ENCODE measurements at places on chromosomes 5 and 9.
A peak's percentile ranks its signal among the peaks of the same experiment; 100 is the strongest.

DNA sequence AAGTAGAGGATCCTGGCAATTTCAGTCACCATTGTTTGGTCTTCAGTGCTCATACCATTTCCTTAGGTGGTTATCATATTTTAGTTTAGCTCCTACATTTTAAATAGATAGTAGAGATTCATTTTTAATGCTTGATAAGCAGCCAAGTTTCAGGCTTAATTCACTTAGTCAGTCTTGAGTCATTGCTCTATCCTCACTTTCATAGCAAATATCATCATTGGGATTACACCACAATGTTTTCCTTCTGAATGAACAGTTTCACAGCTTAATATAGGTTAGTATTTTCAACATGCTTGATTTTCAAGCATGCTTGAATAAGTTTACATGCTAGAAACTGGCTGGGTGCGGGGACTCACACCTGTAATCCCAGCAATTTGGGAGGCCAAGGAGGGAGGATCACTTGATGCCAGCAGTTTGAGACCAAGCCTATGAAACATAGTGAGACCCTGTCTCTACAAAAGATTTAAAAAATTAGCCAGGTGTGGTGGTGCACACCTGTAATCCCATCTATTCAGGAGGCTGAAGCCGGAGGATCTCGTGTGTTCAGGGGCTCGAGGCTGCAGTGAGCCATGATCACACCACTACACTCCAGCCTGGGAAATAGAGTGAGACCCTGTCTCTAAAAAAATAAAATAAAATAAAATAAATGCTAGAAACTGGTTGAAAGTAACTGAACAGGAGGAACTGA is 339.9 kb downstream of the ADGRV1 start:
- no peak for DNase-seq

GRCh38 chr5:121873409-121873808 is 21.7 kb downstream of the FTMT start:
- DNase-seq: no peak

DNA sequence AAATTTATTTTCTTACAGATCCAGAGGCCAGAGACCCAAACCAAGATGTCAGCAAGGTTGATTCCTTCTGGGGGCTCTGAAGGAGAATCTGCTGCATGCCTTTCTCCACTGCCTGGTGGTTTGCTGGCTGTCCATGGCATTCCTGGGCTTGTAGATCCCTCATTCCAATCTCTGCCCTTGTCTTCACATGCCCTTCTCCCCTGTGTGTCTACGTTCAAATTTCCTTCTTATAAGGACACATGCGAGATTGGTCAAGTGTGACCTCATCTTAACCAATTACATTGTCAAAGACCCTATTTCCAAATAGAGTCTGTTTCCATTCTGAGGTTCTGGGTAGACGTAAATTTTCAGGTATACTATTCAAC is 84.5 kb upstream of the RAI14 start:
- no peak for DNase-seq

- no peak for DNase-seq
Measured at GRCh38 chr5:69468631-69469030, 24.0 kb upstream of the OCLN start.

DNA sequence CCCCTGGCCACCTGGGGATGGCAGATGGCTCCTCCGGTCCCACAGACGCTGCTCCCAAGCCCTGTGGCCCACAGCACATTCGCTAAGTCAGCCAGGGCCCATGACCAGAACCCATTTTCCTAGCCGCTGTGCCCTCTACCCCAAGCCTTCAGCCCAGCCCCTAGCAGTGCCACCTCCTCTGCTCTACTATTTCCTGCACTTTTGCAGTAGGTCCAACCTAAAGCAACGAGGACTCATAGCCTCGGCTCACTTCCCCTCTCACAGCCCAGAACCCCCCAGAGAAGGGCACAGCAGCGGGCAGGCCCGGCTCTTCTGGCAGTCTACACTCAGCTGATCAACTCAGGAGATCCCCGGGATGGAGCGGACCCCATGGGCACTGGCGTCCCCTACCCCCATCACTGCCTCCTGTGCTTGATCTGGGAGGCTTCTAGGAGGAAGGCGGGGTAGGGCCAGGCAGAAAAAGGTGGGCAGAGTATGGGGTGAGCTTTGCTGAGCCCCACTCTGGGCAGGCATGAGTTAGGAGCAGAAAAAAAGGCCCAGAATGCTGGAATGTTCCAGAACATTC is 111.2 kb downstream of the ZNF354C start:
- no peak for DNase-seq

GRCh38 chr5:36644727-36645126 is 38.3 kb downstream of the SLC1A3 start:
- DNase-seq: no peak

DNA sequence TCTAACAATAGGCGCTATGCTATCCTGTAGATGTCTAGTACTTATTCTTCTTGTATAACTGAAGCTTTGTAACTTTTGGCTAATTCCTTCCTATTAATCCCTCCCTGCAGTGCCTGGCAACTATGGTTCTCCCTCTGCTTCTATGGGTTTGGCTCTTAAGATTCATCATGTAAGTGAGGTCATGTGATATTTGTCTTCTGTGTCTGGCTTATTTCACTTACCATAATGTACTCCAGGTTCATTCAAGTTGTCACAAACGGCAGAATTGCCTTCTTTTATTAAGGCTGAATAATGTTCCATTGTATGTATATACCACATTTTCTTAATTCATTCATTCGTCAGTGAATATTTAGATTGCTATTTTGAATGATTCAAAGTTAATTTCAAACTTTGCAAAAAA is 149.9 kb upstream of the GAS1 start:
- DNase-seq: no peak

- no peak for DNase-seq
Measured at GRCh38 chr9:115461280-115461679, 343.3 kb upstream of the TNC start.

- DNase-seq: no peak
Measured at GRCh38 chr9:34887841-34888240, 70.2 kb upstream of the PHF24 start.

- no peak for DNase-seq
Measured at GRCh38 chr9:592225-592624, 249.3 kb upstream of the DMRT1 start.

DNA sequence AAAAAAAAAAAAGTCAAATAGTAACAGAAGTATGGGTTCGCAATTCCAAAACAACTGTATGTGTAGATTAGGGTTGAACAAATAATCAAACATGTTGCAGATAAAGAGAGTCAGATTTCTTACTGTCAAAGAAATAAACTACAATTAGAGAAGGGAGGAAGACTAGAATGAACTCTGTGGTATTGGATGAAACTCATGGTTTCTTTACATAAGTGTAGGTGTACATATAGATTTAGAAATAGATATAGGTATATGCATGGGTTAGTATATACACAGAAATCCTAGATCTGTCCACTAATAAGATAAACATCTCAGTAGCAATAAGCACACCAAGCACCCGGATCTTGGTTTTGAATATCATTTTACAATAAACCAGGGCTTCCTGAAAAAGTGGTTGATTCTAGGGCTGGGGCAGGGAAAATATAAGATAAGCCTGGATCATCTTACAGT is 21.3 kb downstream of the DTWD2 start:
- DNase-seq: no peak

- no peak for DNase-seq
Measured at GRCh38 chr9:112914524-112914923, 23.8 kb upstream of the SLC46A2 start.

DNA sequence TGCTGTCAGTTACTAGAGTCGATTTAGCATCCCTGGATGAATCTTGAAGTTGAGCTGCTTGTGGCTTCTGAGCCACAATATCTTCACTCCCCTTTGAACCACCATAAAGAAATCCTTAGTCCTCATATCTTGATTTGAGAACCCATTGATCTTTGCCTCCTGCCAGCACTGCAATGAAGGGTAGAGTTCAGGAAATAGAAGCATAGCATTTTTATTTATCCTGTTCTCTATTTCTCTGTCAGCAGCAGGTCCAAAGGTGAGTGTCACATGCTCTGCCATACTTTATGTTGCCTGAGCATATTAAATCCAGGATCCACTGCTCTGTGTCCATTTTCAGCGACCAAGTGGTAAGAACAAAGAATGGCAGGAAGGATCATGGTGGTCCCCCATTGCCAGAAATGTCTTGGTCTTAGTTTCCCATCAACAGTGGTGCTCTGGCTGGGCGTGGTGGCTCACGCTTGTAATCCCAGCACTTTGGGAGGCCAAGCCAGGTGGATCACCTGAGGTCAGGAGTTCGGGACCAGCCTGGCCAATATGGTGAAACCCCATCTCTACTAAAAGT is 80.2 kb upstream of the PANK3 start:
- no peak for DNase-seq

DNA sequence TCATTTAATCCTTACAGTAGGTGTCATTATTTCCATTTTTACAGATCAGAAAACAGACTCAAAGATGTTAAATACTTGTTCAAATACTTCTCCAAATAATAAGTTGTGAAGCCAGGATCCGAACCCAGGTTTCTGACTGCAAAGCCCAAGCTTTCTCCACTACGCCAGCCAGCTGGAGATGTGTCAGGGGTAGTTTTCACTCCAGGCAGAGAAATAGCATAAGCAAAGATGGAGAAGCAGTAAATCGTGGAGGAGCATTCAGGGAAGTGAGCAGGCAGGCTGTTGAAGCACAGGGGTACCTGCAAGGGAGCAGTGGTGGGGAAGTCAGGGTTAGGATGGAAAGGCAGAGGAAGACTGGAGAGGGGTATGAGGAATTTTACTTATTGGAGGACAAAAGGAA is 2.9 kb downstream of the TLN1 start:
- DNase-seq: no peak

DNA sequence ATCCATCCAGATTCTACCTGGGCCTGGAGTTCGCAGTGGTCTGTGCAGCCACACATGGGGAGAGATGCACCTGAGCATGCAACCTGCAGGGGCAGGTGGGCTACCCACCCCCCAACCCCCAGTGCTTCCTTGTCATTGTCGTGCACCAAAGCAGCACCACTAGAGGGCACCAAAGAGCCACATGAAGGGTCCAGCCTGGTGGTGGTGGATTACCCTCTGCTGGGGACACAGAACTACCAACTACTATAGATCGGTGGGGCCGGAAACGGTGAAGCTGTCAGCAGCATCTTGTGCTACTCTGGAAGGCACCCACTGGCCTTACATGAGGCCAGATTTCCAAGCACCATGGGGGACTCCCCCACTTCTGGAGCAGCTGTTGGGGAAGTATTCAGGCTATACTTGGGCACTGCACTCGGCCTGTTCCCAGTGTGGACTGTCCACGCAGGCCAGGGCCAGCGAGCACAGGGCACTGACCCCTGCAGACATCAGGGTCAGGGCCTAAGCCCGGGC is 60.2 kb upstream of the TBC1D2 start:
- peak; percentile 50 for DNase-seq

GRCh38 chr5:27048510-27048909 is 10.1 kb upstream of the CDH9 start:
- DNase-seq: no peak
